ENCODE measurements at places on chromosomes 2 and 18.
A peak's percentile ranks its signal among the peaks of the same experiment; 100 is the strongest.

DNA sequence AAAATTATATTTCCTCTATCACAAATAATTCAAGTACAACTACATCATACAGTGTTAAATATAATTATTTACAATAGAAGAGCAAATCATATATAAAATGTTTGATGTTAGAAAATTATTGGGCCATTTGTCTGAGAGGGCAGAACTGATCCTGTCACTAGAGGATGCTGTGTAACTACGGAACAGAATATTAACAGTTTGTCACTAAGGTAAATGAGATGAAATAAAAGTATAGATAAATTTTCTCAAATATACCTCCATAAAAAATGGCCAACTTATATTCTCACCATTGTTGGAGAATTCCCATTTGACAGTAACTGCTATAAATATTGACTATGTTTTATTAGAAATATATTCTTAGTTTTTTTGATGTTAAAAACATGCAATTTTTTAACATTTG lies 1067.4 kb upstream of the DDX18 start:
- no peak for DNase-seq

- peak; percentile 98 for DNase-seq
These were observed 23.3 kb upstream of the ST3GAL5 start for GRCh38 chr2:85911814-85912692.

- DNase-seq: no peak
These were observed 361.9 kb upstream of the FSHR start for GRCh38 chr2:49515996-49516782.

GRCh38 chr2:170243118-170243837 lies 65.3 kb downstream of the MYO3B start:
- peak; percentile 49 for DNase-seq

DNA sequence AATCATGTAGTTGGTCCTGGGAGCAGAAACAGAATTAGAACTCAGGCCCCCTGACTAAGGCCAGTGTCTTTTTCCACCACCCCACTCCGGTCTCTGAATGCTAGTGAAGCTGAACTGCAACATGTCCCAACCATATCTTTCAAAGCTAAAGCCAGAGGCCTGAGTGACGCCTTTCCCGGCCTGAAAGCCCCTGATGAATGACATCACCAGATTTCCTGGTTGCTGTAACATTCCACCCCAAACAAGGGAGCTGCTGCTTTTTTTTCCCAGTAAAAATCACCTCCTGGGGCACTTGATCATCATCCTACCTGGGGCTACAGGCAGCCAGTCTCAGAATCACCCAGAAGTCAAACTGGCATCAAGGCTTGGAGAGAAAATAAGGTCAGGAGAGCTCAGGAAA lies 162.7 kb downstream of the ARL4C start:
- DNase-seq: peak; percentile 35

DNA sequence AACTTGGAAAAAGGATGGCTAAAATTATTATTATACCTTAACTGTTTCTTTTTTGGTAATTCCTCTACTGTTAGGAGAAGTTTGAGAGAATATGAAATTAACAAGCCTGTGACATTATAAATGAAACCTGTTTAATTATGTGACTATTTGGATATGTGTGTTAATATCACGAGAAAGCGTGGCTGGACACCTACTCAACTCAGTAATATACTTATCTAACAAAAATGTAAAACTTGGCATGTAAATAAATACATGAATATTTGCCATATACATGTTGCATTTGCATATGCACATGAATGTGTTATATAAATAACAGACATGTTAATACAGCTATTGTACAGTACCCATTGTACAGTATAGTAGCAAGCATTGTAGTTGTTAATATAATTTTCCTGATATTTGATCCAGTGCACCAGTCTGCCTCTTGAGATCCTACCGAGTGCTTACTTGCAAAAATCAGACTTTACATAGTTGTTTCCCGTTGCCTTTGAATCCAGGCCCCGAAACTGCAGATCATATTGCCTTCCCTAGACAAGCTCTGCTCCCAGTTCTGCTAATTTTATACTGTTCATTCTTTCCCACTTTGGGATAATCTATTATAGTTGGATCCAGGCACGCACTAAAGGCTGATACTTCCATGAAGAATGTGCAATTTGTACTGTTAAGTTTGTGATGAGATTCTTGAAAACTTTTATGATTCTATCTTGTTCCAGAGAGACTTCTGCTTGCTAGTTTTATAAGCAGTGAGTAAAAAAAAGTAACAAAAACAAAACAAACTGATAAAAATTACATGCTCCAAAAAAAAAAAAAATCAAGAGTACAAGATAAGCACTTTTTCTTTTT lies 395.6 kb downstream of the ARHGAP15 start:
- DNase-seq: peak; percentile 52

GRCh38 chr18:59575995-59576394 lies 121.2 kb downstream of the CCBE1 start:
- no peak for DNase-seq

DNA sequence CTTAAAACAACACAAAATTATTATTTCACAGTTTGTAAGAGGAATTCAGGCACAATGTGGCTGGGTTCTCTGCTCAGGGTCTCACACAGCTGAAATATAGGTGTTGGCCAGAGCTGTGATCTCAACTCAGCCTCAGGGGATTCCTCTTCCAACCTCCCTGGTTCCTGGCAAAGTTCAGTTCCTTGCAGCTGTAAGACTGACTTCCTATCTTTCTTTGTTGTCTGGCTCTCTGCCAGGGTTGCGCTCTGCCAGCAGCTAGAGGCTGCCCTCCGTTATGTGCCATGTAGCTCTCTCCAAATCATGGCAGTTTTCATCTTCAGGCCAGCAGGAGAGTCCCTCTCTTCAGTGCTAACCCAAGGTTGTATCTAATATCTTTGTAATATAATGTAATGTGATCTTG lies 272.5 kb upstream of the KCNJ3 start:
- DNase-seq: no peak

DNA sequence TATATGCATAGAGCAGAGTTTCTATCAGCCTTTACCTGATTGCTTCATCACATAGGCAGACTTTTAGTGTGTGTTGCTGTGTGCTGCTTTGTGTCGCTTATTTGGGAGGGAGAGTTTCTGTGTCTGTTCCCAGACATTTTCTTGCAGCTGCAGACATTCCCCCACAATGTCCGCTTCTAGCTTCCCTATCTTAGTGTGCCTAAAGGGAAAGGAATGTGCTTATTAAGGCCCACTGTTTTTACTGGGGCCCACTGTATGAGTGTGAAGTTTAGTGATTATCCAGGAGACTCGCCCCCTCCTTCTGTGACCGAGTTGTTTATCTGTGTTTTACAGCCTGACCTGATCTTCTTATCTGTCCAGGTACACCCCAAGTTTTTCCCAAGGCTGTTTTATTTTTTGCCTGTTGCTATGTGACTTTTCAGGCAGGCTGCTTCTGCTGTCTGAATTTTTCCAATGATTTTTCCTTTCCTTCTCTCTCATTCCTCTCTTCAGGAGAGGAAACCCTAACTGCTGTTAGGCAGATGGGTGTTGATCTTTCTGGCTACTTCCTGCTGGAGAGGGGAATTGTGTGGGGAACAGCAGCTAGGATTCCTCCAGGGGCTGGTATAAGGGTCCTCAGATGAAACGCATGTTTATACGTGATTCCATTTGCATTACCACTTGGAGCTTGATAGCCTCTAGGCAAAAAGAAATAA lies 47.6 kb downstream of the STK17B start:
- DNase-seq: peak; percentile 80

- no peak for DNase-seq
These were observed 53.8 kb downstream of the CRIM1 start for GRCh38 chr2:36409335-36409734.

GRCh38 chr2:191952515-191953270 lies 105.8 kb upstream of the CAVIN2 start:
- DNase-seq: no peak

GRCh38 chr2:127118467-127118866 lies 11.5 kb upstream of the BIN1 start:
- no peak for DNase-seq

DNA sequence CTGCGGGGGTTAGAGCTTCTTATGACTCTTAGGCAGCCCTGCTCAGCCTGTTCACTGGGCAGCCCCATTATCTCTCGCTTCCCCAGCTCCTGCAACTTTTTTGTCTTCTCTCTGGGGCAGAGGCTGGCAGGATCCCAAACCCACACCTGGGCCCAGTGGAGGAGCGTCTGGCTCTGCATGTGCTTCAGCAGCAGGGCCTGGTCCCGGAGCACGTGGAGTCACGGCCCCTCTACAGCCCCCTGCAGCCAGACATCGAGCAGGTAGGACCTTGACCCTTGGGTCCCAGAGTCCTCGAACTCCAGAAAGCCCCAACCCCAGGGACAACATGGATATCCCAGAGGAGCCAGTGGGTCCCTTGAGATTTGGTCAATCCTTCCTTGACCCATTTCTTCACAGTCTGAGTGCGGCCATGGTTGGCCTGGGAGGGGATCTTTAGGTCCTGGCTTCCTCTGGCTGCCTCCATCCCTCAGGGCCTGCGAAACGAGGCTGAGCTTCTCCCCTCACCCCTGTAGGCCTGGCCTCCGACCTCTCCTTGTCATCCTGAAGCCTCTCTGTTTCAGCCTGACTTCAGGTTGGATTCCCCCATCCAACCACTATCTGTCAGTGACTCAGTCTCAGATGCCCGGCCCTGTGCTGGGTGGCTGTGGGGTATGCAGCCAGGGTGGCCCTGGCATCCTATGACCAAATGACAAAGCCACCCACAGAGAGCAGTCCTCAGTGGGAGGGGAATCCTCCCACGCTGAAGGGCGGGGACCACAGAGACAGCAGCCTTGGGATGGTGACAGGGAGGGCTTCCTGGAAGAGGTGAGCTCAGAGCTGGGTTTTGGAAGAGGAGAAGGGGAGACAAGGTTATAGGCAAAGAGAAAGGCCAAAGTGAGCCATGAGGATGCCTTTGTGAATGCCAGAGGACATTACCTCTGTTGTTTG lies 214.2 kb downstream of the DYSF start:
- no peak for DNase-seq

GRCh38 chr2:164567335-164567989 lies 53.8 kb downstream of the GRB14 start:
- DNase-seq: no peak

- no peak for DNase-seq
These were observed 45.8 kb downstream of the NEMP2 start for GRCh38 chr2:190488516-190489233.

GRCh38 chr2:197939787-197940186 lies 135.4 kb downstream of the PLCL1 start:
- DNase-seq: no peak

DNA sequence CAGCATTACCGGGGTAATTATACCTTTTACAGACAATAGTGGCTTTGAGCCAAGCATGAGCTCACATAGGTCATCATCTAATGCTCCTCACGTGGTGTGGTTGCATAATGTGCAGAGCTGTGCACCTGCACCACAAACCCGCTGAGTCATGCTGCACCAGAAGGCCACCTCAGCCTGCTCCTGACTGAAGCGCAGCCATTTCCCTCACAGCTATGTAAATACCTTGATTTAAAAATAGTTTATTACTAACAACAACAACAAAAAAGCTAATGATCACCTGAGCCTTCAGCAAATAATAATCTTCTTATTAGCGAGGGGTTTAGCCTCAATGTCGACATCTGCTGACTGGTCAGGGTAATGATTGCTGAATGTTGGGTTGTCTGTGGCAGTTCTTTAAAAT lies 238.8 kb downstream of the MBD5 start:
- DNase-seq: no peak

DNA sequence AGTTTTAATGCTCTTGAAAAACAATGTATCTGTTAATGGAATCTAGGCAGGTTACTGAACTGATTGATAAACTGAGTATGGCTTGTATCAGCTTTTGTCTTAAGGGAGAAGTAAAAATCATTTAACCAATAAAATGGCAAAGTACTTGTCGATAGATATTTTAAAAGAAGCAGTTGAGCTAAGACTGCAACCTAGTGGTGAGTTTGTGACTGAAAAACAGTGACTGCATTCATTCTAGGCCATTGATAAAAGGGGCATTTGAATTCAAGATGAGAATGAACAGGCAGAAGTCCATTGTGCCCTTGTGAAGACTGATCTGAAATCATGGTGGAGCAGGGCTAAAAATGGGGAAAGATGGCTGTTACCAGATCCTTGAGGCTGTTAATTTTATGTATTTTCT lies 59.4 kb upstream of the MSTN start:
- DNase-seq: peak; percentile 18

DNA sequence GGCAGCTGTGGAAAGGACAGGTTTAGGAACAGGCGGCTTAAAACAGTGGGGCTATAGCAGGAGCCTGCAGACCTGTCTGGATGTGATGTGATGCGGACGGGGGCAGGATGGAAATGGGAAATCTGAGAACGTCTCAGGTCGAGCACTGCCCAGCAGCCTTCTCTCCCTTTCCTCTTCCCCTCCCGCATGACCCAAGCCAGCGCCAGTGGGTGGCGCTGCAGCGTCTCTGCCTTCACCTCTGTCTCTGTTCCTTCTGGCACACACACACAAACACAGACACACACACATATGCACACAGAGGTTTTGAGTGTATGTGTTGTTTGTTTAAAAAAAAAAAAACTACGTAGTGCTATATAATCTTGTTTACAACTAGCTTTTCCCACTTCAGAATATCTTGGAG lies 82.0 kb upstream of the SLC66A3 start:
- DNase-seq: peak; percentile 34

- no peak for DNase-seq
These were observed 16.7 kb upstream of the TXNDC2 start for GRCh38 chr18:9868857-9869714.

DNA sequence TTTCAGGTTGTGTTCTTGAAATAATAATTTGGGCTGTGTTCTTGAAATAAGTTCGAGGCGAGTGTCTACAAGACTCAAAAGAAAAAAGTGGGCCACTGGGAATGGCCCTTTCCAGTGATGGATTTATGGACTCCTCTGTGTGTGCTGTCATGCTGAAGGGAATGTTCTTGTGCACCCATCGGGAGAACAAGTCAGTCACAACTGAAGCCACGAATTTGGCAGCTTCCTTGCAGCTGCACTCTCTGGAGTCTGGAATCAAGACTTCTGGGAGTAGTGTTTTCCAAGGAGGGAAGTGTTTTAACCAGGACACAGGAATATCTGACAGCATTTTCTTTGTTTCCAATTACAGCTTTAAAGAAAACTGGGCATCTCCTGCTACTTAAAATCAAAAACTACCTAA lies 620 bp downstream of the SLC14A1 start:
- no peak for DNase-seq

DNA sequence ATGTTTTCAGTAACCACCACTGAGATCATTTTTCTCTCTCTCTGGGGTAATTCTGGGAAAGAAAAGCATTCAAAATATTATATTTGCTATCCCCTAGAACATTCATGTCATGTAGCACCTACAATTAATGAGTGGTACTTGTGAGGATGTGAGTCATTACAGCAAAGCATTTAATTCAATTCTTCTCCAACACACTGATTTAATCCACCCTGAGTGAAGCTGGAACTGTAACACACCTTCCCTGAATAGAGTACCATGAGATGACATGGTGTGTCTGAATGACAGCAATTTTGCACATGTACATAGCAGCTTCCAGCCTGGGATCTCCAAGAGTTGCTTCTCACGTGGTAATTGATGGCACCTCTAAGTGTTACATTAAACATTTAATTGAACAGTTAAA lies 207.1 kb upstream of the SLC14A2 start:
- DNase-seq: no peak

GRCh38 chr2:30237966-30238800 lies 6.8 kb downstream of the LBH start:
- DNase-seq: no peak
